Right atrium auricular region (tissue), 2 donors: ENCODE measurements at places on chromosomes 3 and 15. TPM values are rescaled to one million over a fixed set of nuclear protein-coding genes. Genes with fewer than 3 reads are reported as not detected.

Gene LCTL
- total RNA-seq: not detected

Gene RBPMS2
- total RNA-seq: 84.2 TPM

Gene PGBD4
- total RNA-seq: 2.3 TPM

DNA sequence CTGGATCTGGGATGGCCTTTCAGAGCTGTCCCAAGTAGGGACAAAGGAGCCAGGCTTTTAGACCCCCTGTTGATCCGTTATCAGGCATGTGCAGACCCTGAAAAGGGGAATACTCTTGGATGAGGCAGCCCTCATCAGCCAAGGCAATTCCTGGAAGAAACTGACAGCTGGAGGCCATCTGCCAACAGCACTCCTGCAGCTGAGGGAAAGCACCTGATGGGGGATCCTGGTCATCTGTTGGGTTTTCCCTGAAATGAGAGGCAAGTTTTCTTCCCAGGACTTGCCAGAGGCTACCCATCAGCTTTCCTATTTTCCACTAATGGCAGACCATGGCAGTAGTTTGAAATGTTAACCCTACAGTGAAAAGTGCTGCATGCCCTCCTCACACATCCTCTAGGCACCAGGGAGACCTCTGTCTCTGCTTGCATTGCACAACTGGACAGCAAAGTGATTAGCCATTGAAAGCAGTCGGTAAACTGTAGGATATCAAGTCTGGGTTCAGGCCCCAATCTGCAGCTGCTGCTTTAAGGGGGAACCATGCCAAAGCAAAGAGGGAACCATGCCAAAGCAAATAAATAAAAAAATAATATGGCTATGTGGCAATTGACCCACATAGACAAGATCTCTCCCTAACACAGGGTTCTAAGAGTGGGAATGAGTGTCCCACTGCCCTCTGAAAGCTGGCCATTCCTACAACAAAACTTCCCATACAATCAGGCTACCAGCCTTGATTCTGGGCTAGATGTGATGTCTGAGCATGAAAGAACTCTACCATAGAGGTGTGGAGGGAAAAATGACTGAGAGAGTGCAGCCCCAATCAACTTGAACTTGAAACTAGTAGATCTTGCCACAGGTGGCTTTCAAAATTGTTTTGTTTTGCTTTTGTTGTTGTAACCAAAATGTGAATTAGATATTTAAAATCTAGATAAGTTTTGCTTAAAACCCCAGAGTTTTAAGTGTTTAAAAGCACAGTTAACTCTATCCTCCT, 232.0 kb upstream of the STT3B start:
- no peak overlapping the region for H3K27ac ChIP-seq
- no peak overlapping the region for H3K4me3 ChIP-seq
- no peaks in the 10 kb centered on the region for H3K4me1 ChIP-seq
- H3K27me3 ChIP-seq: no peaks in the 10 kb centered on the region

DNA sequence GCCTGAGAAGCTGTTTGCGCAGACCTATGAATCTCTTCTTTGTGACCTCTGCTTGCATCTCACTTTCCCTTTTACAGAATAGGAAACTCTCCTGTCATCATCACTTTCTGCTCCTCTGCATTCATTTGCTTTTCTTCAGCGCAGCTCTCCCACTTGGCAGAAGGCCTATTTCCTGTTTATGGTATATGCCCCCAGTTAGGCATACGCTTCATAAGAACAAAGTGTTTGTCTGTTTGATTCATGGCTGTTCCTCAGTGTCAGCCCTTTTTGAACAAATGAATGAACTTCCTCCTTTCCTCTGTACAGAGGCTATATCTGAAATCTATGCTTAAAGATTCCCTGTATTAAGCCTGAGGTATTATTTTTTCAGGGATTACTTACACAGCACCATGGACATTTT, 1216.9 kb upstream of the GBE1 start:
- H3K4me1 ChIP-seq: no peaks in the 10 kb centered on the region
- no peaks in the 10 kb centered on the region for H3K36me3 ChIP-seq
- no peak overlapping the region for H3K27ac ChIP-seq
- no peak overlapping the region for H3K4me3 ChIP-seq

DNA sequence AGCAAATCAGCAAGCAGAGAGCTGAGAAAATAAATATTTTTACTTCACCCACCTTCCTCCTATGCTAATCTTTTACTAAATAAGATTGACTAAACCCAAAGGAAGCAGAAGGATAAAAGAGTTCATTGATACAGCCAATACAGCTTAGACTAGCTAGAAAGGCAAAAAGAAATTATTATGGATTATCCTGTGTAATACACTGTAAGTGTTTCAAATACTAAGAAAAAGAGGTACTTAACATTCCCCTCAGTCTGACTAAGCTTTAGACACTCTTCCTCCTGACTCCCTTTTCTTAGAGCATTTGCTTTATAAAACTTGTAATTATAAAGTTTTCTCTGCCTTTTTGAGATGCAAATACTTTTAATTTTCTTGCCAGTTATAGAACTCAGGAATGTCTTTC, 848.9 kb upstream of the CADM2 start:
- H3K36me3 ChIP-seq: no peaks in the 10 kb centered on the region
- no peak overlapping the region for H3K4me3 ChIP-seq
- no peaks in the 10 kb centered on the region for H3K4me1 ChIP-seq
- H3K27ac ChIP-seq: no peak overlapping the region
- H3K27me3 ChIP-seq: no peaks in the 10 kb centered on the region

DNA sequence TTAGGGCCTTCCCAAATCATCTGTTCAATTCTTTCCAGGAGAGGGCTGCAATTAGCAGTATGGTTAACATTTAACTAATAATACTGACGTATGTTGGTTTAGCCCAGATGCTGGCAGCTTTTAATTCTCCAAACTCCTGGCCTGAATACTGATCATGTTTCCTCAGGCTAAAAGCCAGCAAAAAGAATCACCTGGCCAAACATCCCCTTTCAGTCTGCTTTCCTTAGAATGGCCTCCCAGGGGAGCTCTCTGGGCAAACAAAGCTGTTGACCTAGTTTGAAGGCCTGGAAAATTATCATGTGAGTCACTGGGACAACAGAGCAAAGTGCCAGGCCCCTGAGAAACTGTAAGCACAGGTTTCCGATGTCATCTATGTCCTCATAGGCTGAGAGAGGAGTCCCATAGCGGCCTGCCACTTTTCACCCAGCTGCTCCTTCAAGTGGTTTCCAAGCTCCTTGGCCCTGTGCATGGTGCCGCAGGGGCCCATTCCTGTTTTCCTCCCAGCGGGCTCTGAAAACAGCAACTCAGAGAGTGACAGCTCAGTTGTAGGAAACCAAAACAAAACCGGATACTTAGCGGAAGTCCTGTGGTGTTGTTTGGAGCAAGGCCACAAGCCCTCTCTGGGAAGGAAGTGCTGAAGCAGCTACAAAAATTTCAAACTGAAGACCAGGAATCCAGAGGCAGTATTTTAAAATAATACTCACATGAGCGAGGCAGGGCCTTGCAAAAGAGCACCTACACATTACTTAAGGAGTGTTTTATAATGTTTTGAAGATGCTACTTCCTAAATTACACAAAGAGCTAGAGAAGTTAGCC, 36.5 kb upstream of the RAB11A start:
- peak overlapping the region; percentile 80 for H3K27ac ChIP-seq
- H3K36me3 ChIP-seq: no peaks in the 10 kb centered on the region
- H3K27me3 ChIP-seq: no peaks in the 10 kb centered on the region
- DNase-seq: peak; percentile 97
- H3K4me1 ChIP-seq: peaks cover 36% of the 10 kb centered on the region

DNA sequence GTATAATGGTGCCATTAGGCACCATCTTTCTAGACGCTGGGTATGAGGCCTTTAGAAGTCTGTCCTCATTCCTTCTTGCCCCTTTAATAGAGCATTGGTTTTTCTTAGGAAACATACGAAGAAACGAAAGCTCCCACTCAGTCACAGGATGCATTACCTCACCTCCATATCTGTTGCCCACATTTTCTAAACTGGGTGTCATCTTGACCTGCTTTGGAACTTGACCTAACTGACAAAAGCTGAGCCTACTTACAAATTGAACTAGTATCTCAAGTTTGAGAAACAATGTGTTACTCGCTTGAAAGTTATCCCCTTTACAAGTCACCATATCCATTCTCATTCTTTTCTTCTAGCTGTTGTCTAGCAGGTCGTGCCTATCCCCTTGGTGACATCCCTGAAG, 102.7 kb downstream of the VPS8 start:
- no peak overlapping the region for H3K27ac ChIP-seq
- H3K4me1 ChIP-seq: no peaks in the 10 kb centered on the region
- peaks cover 21% of the 10 kb centered on the region for H3K36me3 ChIP-seq
- H3K4me3 ChIP-seq: no peak overlapping the region
- no peak for DNase-seq
- H3K27me3 ChIP-seq: no peaks in the 10 kb centered on the region

GRCh38 chr3:124802702-124803101, 72.5 kb downstream of the UMPS start:
- H3K36me3 ChIP-seq: peaks cover 7% of the 10 kb centered on the region
- peak overlapping the region; percentile 86 for H3K27ac ChIP-seq
- no peaks in the 10 kb centered on the region for H3K4me1 ChIP-seq
- DNase-seq: no peak

GRCh38 chr15:68930268-68931022, at the start of gene SPESP1:
Gene SPESP1 (plus strand): TSS chr15:68930525. CDS start chr15:68930654, 129 bp downstream.
- H3K4me3 ChIP-seq: peak within 1 kb of the TSS; percentile 36
- DNase-seq: peak; percentile 62
- no peaks in the 10 kb centered on the region for H3K4me1 ChIP-seq
- H3K27ac ChIP-seq: no peak within 1 kb of the TSS
- H3K36me3 ChIP-seq: no peaks in the 10 kb centered on the region
- no peaks in the 10 kb centered on the region for H3K27me3 ChIP-seq

DNA sequence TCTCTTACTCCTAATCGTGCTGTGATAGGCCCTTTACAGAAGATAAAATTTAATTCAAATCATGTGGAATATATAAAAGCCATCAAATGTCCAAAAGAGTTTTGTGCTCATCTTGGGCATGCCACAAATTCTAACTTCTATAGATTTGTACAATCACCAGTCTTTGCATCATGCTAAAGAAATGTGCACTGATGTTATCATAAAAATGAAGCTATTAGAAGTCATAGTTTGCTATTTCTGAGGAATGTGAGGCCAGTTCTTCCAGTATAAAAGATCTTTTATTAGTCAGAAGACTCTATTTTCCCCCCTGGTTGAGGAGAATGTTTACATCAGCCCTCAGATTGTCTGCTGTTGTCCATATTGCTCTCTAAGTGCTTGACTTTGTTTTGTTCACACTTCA, 2.1 kb upstream of the ANXA2 start:
- no peak overlapping the region for H3K27ac ChIP-seq
- peaks cover 30% of the 10 kb centered on the region for H3K4me1 ChIP-seq
- no peaks in the 10 kb centered on the region for H3K36me3 ChIP-seq
- H3K27me3 ChIP-seq: no peaks in the 10 kb centered on the region
- DNase-seq: no peak

DNA sequence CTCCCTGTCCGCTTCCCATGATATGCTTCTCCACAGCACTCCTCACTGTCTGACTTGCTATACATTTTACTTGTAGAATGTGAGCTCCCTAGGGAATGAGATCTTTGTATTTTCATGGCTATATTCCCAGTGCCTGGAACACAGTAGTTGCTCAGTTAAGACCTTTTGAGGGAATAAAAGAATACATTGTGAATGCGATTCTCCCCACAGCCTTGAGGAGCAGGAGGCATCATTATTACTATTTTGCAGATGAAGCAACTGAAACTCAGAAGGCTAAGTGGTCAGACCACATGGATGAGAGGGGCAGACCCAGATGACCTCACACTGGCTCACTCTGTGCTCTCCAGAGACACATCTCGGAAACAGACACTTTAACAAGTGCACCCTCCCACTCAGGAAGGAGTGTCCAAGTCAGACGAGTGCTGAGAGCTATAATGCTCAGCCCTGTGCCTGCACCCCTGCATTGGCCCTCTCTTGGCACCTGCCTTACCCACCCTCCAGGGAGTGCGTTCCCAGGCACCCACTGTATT, 46.8 kb downstream of the SST start:
- H3K27me3 ChIP-seq: no peaks in the 10 kb centered on the region
- DNase-seq: no peak
- H3K27ac ChIP-seq: no peak overlapping the region
- no peaks in the 10 kb centered on the region for H3K4me1 ChIP-seq
- no peak overlapping the region for H3K4me3 ChIP-seq

DNA sequence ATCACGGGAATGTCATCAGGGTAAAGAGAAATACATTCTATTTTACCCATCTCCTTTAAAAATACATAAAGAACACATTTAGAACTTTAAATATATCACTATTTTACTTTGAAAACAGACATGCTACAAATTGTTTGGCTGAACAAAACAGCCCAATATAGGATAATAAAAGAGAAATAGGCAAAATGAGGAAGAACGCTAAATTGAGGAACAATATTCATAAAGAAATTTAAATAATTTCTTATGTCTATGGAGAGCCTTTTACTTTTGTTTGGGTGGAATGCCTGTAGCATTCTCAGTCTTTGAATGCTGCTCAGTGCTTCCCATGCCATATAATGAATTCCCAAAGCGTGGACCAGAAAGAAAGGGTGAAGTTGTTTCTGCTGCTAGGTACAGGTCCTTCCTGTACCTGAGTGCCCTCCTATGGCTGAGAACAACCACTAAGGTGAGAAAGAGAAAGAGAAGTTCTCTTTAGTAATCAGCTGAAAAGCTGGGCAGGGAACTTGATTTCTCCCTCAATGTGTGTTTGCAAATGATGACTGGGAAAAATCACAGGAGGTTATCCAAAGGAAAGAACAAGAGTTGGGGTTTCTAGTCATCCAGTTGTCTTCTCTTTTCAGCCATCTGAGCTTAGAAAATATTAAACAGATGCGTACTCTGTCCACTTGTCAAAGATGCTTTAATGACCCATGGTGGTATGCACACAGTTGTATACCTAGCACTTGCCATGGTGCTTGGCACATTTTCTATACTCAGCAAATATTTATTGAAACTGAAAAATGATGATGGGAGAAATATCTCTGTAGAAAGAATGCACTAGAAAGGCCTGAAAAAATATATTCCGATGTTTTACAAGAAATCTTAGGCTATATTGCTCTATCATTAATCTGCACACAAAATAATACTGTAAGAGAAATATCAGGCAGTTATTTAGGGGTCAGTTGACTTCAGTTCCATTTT, 404.6 kb downstream of the TIGIT start:
- H3K4me1 ChIP-seq: no peaks in the 10 kb centered on the region
- H3K36me3 ChIP-seq: no peaks in the 10 kb centered on the region
- no peaks in the 10 kb centered on the region for H3K27me3 ChIP-seq
- no peak overlapping the region for H3K4me3 ChIP-seq
- H3K27ac ChIP-seq: no peak overlapping the region

DNA sequence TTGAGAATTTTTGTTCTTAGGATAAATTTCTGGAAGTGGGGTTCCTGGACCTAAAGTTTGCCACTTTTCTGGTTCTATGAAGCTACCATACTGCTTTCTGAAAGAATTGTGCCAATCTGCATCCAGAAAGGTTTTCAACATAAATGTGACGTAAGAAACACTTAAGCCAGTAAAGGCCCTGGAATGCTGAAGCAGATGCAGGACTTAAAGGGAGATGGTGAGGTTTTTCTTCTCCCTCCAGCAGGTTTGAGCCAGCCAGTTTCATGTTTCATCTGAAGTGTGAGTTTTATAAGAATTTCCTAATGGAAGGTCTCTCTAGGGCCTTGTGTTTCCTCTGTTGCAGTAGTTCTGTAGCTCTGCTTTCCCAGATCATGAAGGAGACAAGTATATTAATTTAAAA, 33.1 kb downstream of the ZNF592 start:
- H3K4me1 ChIP-seq: no peaks in the 10 kb centered on the region
- H3K36me3 ChIP-seq: peaks cover 28% of the 10 kb centered on the region
- H3K27ac ChIP-seq: no peak overlapping the region
